AG08396 (cell line): ENCODE measurements at places on chromosomes 6 and 20.

DNA sequence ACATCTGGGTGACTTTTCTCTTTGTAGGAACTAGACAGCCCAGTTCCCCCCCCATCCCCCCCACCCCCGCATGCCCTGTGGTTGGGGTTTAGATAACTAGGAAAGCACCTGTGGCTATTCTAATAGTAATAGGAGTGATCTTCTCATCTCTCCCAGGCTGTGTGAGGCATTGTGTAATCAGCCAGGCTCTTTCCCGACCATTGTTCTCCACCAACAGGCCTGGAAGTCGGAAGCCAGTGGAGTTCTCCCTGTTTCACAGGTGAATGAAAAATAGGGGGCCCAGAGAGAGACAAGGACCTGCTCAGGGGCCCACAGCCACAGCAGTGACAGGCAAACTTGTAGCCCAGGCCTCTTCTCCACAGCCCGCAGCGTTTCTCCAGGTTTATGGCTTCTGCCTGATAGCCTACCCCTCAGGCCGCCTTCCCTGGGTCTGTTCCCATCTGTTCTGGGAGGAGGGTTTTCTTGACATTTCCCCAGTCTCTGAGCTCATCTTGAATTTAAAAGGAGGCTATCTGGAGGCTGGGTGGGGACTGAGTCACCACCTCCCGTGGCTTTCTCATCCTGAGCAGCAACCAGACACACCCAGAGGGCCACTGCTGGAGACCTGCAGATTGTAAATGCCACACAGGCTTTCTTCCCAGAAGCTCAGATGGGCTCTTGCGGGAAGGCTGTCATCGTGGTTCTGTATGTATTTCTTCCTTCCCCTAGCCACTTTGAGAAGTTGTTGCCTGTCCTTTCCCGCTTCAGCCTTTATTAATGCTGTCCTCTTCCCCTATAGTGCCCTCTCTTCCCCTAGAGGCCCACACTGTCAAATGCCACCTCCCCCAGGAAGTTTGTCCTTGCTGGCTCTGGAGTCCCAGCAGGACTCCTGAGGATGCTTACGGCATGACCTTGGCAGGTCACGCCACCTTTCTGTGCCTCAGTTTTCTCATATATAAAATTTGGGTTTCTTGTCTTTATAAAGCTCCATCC, 75.9 kb upstream of the MYL9 start:
- peak; percentile 78 for DNase-seq

- peak; percentile 71 for DNase-seq
These were observed at the start of gene CALHM5 for GRCh38 chr6:116511424-116512110. TSS of gene CALHM5 (plus strand) at chr6:116511639. CDS start at chr6:116511697, 58 bp downstream.

DNA sequence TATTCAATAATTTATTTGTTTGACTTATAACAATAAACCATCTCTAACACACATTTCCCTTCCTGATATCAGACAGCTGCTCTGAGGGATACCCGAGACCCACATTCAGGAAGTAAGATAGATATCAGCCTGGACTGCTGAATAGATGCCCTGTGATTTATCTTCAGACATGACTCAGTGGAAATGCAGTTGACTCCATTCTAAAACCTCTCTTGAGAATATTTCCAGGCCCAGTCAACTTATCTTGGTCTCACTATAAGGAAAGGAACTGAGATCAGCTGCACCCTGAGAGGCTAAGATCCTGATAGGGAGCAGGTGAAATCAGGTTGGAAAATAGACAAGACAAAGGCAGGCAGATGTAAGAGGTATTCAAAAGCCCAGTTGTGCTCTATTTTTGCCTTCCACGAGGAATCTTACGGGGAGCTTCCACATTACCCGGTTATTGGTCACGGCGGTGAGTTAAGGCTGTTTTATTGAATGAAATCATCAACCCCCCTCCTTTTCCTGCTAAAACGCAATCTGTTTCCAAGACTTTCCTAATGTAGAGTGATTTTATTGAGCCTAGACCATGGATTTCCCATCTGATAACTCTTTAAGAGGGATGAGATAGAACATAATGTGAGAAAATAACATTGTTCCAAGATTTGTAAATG, 25.5 kb downstream of the C6orf15 start:
- no peak for DNase-seq

GRCh38 chr20:63026582-63027165, 19.9 kb upstream of the BHLHE23 start:
- DNase-seq, result no peak

DNA sequence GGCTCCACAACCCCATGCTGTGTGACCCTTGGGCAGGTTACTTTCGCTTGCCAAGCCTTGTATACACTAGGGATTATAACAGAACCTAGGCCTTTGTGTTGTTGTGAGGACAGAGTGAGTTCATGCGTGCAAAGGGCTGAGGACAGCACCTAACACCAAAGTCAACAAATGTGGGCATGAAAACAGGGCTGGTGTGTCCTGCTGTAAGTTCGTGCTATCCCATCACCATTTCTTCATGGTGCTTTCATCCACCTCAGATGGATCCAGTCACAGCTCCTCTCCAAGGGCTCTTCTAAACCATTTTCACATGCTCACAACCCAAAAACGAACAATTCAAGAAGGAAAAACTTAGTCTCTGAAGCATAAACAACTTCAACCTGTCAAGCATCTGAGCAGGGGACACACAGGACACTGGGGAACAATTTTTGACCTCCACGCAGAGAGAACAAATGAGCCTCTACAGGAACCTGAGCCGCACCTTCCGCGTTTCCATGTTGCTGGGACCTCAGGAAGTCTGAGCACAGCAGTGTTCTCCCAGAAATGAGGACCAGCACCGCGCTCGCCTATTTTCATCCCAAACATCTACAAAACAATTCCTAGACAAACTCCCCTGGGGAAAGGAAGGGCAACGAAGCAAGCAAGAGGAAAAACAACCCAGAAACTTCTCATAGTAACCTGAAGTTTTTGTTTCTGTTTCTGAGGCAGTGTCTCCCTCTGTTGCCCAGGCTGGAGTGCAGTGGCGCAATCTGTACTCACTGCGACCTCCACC, 3.1 kb downstream of the LRP11 start:
- DNase-seq, result no peak

- no peak for DNase-seq
These were observed 112.3 kb downstream of the MAN1A1 start for GRCh38 chr6:119237177-119237715.

GRCh38 chr6:154984146-154984545, 11.0 kb upstream of the TIAM2 start:
- DNase-seq, result no peak

DNA sequence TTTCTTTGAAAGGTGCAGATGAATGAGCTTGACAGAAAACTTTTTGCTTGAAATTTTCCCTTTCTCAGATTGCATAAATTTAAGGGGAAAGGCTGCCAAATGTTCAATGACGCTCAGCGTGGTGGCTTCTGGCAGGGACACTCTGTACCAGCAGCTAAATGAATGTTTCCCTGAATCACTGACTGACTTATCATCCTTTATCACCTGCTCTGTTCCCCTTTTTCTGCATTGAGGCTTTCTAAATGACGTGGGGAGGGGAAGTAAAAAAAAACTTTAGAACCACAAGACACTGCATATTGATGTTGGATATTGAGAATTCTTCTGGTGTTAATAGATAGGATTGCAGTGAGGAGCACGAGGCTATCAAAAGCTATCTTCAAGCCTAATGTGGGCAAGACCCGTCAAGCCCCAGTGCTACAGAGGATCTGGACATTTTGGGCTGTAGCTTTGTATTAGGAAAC, 46.9 kb upstream of the ENPP5 start:
- DNase-seq, result no peak

GRCh38 chr6:97963193-97963592, 680.2 kb upstream of the MMS22L start:
- no peak for DNase-seq

GRCh38 chr6:98828941-98829411, 5.4 kb upstream of the POU3F2 start:
- no peak for DNase-seq

GRCh38 chr20:41738604-41739206, 120.5 kb upstream of the CHD6 start:
- DNase-seq, result peak; percentile 57

- no peak for DNase-seq
These were observed 244.8 kb upstream of the FAM83B start for GRCh38 chr6:54601600-54602300.

DNA sequence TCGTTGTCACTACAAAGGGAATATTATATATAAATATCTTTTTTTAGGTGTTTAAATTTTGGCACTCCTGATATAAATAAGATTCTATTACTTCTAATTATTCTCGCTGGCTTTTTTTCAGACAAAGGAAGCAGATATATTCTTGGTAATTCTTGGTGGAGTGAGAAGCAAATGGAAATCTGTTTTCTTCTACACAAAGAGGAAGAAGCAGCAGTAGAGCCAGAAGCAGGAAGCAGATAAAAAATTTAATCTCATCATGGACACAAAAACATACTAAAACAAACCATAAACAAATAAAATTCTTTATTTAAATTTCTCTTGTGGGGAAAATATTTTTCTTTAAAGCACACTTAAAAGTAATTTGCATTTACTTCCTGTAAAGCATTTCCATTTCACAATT, 3.7 kb upstream of the KIAA0319 start:
- DNase-seq, result no peak

GRCh38 chr6:169669889-169670288, 31.9 kb downstream of the WDR27 start:
- DNase-seq, result no peak

- DNase-seq, result no peak
These were observed 66.0 kb upstream of the ADGRG6 start for GRCh38 chr6:142235791-142236190.

DNA sequence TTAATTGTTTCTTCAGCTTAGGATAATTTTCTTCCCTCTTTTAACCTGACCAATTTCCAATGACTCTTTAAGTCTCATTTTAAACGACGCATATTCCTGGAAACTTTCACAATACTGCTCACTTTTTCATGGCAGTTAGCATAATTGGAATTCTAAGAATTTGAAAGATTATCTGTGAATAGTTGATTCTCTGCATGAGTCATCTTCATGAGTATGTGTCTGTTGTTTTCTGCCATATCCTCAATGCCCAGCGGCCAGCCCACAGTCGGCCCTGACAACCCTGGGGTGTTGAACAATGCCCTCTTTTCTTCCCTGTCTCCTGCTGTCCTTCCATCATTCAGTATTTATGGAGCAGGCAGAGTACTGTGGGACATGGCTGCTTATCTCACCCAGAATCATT, 554.2 kb downstream of the CDH26 start:
- DNase-seq, result peak; percentile 16

GRCh38 chr6:37531437-37532036, 31.8 kb upstream of the CCDC167 start:
- DNase-seq, result no peak

DNA sequence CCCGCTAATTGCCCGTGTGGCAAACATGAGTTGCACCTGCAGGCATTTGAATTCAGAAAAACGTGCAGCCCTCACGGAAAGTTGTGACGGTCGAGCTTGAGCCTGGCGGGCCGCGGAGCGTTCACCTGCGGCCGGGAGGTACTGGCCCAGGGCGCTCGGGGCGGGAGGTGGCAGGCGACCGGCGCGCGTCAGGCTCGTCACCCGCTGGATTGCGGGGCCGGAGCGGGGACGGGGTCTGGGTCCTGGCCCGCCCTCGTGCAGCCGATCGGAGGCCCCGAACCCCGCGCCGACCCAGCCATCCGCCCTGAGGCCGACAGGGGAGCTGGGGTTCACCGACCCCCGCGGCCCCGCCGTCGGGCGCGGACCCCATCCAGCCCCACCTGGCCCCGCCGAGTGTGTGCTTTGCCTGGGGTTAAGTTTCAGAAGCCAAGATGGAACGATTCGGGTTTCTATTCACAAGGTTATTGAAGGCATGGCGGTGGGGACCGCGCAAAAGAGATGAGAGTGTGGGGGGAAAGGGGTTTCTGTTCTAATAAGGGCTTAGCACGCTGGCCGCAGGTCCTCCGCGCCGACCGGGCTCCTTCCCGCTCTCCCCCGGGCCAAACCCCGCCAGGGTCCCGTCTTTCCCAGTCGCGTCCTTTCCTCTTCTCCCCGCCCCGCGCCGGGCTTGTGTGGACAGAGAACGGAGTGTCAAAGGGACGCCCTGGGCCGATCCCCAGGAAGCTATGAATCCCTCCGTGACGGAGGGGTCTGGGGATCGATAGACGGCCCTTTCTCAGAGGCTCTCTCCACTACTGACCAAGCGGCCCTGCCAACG, 1.6 kb upstream of the HEY2 start:
- DNase-seq, result peak; percentile 18

DNA sequence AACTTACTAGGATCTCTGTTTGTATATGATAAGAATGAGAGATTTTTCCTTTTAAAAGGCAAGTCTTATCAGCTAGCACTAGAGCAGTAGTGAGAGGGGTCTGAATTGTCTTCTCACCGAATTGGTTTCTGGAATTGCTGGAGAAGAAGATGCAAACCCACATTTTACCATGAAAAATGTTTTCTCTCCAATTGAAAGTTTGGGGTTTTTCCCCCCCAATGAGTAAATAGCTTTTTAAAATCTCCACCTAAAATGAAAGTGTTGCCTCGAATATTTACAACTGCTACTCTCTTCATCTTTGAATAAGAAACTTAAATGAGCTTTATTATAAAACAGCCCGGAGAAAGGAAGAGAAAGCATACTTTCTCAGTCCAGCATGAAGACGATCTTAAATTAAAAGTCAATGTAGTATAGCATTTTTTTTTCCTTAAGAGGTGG, 1.8 kb downstream of the TCF21 start:
- no peak for DNase-seq

GRCh38 chr6:108348655-108349349, 53.9 kb downstream of the AFG1L start:
- no peak for DNase-seq

DNA sequence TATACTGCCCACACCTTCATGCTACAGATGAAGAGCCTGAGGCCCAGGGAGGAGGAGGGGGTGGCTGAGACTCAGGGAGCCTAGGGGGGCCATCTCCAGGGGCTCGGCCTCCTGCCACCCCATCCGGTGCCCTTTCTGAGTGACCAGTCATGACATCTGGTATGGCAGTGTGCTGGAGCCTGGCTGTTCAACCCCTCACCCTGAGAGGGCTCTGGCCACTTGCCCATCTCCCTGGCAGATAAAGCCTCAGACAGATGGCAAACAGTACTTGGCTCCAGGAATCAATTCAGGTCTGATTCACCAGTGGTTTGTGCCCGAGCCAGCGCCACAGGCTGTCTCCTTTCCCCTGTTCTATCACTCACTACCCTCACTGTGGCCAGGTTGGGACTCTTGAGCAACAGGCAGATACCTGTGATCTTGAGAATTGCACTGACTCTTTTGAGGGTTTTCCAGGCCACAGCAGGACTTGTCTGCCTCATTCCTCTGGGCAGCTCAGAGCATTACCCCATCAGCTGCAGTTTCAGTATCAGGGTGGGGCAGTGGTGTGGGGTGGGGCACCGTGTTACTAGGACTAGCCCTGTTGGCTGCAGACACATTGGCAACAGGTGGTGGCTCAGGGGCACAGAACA, 22.8 kb downstream of the SRSF3 start:
- DNase-seq, result no peak
